ENCODE measurements at places on chromosomes 1 and 21.

DNA sequence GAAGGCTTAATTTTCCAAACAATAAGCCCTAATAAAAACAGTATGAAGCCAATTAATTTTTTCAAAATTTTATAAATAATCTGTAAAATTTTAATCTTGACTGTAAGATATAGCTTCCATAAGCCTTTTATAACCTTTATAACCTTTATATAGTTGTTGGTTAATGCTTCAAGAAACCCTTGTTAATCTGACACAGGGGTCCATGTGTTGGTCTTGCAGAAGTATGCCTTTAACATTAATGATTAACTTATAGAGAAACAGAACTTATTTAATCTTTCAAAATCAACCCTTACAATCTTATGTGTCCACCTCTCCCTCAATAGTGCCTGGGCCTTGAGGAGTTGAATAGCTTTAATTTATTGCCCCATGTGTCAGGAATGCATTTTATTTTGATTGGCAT lies 23.2 kb upstream of the HAO2 start:
- no peak for DNase-seq

GRCh38 chr1:201214461-201214860 lies 23.8 kb downstream of the IGFN1 start:
- DNase-seq: no peak

- DNase-seq: no peak
Observed at GRCh38 chr1:23664837-23665795, 26.5 kb upstream of the RPL11 start.

- DNase-seq: no peak
Observed at GRCh38 chr1:9589144-9589718, 520 bp downstream of the TMEM201 start.

DNA sequence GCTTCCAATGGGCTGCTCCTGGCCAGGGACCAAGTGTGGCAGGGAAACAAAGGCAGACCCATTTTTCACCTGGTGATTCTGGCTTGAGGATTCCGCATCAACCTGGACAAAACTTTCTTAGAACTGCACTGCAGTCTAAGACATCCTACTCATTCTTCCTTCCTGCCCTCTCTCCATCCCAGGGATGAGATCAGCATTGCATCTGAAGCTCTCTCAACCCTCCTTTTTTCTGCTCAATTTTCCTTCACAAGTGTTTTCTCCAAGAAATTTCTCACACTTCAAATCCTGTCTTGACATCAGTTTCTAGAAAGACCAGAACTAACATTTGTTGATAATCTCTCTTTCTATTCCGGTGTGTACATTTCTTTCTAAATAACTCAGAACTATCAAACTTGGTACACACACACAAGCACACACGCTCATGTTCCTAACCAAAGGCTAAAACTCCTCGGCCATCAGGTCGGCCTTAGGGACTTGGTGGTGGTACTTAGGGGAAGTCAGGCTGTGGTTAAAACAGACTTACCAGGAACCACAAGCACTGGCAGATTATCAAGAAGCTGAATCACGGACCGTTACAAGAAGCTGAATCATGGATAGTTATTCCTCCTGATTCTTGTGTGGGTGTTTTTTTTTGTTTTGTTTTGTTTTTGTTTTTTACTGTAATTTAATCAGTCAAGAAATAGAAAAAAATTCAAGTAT lies 21.0 kb upstream of the CXADR start:
- no peak for DNase-seq

- no peak for DNase-seq
Observed at GRCh38 chr1:202961220-202961880, 3.2 kb upstream of the ADIPOR1 start.

GRCh38 chr1:1351511-1352427 lies 2.6 kb upstream of the DVL1 start:
- DNase-seq: no peak

DNA sequence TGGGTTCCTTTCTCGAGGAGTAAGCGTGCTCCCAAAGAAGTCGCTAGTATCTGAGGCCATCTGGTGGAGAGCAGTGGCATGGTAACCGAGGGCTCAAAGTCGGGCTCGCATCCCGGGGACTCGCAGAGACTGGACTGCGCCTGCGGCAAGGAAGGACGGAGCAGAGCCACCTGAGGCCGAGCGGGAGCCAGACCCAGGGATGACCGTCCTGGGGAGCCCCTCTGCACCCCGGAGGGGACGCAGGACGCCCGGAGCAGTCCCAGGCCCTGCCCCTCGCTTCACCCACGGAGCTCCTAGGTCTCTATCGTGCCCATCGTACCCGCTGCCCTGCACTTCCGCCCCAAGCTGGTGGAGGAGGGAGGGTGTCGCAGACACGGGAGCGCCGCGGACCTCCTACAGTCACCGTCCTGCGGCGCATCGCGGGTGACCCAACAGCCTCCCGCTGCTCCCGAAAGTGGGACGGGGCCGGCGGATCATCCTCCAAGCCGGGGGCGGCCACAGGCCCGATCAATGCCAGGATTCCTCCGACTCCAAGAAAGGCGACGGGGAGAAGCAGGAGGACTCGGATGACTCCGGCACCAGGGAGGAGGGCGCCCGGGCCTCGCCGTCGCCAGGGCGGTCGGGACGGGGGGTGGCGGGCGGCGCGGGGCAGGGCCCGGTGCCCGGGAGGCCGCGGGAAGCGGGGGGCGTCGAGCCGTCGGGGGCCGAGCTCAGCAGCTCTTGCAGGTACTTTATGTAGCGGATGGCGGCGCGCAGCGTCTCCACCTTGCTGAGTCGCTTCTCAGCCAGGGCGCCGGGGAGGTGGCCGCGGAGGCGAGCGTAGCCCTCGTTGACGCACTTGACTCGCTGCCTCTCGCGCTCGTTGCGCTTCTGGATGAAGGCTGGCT lies 2.3 kb upstream of the CACNA1S start:
- DNase-seq: no peak

DNA sequence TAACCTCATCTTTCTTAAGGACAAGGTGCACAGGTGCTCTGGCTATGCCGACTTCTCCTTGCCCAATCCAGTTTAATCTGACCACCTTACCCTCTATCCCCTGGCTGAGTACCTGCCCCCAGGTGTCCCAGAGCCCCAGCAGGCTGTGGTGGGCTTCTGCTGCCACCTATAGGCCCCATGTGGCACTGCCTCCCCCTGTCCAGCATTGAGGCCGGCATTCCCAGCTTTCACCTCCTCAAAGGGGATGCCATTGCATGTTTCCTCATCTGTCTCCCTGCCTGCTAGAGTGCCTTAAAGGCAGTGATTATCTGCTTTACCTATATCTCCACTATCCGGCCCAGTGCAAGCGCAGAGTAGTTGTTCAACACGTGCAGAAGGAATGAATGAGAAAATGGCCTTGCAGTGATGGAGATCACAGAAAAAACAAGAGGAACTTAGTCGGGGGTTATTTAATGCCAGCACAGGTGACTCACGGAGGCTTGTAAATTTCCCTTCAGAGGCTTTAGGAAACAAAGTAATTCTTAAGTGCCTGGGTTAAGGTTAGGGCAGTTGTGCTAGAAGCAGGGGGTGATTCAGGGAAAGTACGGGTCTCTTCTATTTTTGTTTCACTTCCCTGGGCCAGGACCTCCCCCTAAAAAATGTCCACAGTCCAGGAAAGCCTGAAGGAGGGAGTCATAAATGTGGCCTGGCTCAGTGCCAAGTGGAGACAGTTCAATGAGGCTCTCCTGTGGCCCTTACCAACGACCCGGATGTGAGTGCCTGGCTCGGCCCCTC lies 131.8 kb upstream of the NGF start:
- DNase-seq: no peak
